ENCODE measurements at places on chromosomes 4 and X.

DNA sequence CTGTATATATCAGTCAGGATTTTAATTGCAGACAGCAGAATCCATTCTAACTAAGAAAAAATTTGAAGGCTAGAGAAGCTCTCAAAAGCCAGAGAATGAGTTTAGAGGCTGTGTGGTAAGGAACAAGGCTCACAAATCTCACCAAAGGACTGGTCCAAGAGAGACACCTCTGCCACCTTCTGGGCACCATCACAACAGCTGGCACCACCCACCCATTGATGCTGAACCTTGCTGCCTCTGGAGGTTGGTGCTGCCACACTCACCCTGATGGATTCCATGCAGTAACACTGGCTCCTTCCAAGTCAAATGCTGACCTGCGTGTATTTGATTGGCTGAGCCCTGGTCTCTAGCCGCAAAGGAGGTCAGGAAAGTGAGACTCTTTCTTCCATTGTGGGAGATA lies 100.8 kb downstream of the BEND2 start:
- DNase-seq, result peak; percentile 9

DNA sequence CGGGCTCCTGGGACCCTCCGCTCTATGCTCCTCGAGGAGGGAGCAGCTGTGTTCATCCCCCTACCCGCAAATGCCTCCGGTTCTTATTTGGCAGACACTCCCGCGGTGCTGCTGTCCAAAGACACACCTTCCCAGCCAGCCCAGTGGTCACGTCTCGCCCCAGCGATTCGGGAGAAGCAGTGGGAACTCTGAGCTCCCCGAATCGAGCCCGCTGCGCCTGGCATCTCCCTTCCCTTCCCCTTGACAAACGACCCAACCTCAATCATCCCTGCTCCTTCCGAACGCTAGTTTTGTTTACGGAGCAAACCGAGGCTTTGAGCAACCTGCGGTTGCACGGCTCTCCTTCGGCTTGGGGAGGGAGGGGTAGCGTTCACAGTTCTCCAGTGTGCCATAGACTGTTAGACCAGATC lies 317 bp upstream of the FRMPD4 start:
- DNase-seq, result no peak

DNA sequence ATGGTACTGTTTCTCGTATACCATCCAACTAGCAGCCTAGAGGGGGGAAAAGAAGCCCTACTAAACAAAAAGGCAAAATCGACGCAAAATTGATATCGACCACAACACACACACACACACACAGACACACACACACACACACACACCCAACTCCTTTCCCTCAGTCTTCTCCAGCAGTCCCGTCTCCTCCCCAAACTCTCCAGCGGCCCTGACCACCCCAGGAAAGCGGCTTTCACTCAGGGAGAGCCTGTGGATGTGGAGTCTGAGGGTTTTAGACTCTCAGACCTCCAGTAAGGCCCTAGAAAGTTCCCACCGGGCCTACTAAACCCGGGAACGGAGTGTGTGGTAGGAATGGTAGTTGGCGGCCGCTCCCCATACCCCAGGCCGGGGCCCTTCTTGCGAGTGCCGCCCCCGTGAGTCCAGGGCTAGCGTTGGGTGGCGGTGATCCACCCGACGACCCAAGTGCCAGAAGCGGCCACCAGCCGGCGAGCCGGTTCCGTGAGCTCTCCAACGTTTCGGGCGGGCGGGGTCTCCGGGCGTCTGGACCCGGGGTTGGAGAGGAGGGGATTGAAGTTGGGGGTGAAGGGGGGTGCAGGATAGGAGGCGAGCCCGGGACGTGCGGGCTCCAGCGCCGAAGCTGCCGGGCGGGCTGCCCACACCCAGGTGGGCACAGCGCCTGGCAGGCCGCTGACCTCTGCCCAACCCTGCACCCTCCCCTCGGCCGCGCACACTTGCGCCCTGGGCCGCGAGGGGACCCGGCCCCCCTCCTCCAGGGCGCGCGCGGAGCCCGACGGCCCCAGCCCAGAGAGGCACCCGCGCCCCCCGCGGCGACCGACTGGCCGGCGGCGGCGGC lies 13.7 kb downstream of the ARX start:
- DNase-seq, result no peak

DNA sequence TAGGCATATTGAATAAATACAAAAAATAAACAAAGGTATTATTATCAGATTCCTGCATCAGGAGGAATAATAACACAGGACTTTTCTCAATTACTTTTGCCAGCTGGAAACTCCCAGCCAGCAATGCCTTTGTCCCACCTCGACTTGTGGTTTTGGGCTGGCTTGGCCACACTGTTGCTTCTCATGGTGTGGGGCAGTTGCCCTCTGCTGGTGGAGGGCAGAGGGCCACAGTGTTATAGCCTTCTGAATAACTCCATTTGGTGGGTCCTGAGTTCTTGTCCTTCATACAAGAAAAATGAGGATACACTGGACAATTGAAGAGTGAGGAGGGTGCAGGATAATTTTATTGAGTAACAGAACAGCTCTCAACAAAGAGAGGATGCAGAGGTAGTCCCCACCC lies 1206.0 kb upstream of the ADGRL3 start:
- DNase-seq, result peak; percentile 13

DNA sequence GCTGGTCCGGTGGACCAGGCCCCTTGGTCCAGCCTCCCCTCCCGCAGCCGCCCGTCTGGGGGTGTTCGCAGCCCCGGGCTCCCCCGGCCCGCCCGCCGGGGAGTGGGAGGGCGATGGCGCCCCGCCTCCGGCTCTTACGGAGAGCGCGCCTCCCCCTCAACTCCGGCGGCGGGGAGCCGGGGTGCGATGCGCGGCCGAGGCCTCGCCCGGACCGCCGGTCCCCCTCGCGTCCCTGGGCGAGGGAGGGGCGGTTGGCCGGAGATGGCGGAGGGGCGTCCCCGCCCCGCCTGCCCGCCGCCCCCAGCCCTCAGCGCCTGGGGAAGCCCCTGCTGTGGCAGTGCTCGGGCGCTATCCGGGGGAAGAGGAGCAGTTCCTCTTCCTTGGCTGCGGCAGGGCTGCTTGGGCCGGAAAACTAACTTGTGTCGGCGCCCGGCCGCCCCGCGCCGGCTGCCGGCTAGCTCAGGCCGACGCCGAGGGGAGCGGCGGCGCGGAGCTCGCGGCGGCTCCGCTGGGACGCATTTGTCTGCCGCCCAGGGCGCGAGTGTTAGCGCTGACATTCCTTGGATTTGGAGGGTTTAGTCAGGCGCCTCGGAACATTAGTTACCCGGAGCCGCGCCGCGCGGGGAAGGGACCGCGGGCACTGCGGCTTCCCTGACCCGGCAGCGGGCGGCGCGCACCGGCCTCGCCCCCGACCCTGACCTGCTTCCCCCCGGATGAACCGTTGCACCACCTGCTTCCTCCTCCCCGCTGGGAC lies 994 bp downstream of the GALNT7 start:
- peak; percentile 93 for DNase-seq

- DNase-seq, result no peak
Observed at GRCh38 chrX:39541881-39542280, 555.9 kb downstream of the BCOR start.

DNA sequence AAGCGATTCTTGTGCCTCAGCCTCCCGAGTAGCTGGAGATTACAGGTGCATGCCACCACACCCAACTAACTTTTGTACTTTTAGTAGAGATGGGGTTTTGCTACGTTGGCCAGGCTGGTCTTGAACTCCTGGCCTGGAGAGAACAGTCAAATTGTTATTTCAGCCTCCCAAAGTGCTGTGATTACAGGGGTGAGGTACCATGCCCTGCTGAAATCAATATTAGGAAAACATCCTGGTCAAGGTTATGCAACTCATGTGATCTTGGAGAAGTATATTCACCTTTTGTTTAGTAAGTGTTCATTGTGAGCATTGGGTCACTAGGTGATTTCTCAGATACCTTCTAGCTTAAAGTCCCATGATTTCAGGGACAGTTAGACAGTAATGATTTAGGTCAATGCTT lies 167.8 kb downstream of the AASDH start:
- DNase-seq, result no peak

DNA sequence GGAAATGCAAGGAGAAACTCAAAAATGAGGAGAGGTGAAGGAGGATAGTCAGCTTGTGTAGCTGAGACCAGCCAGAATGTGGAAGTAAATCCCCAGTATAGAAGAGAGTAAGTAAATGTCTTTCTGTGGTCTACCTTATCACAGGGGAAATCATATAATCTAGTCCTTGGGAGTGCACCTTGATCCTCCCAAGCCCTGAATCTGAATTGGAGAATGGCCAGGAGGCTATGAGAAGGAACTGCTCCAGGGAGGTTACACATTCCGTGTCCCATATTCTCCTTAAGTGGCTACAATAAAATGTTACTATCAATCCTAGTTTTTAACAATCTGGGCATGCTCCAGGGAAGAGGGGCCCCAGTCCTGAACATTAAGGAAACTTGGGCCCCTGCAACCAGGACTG lies 10.8 kb downstream of the AGTR2 start:
- no peak for DNase-seq

GRCh38 chrX:140723121-140723715 lies 13.7 kb downstream of the LINC00632 start:
- no peak for DNase-seq

- no peak for DNase-seq
Observed at GRCh38 chr4:93029769-93030168, 726.0 kb downstream of the GRID2 start.

- DNase-seq, result no peak
Observed at GRCh38 chr4:54367059-54367458, 138.0 kb downstream of the PDGFRA start.

DNA sequence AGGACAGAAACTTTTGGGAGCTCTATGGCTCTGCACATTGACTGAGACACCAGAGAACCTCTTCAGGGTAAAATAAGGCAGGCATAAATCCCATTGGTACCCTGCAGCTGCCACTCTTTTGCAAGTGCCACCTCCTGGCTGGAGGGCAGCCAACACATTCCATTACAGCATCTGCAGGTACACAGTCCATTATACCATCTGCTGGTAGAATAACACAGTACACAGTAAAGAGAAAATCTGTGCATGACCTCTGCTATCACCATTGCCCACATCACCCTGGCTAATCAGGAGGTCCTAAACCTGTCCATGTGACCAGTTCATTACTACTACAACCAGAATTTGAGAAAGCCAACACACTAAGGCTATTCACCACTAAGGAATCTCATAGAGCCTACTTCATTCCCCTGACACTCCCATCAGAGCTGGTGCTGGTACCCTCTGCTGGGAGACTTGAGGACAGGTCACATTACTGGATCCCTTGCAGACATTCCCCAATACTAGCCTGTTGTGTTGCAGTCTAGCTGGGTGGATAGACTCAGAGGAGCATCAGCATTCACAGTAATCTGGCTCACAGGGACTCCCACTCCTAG lies 176.2 kb upstream of the TACR3 start:
- no peak for DNase-seq

DNA sequence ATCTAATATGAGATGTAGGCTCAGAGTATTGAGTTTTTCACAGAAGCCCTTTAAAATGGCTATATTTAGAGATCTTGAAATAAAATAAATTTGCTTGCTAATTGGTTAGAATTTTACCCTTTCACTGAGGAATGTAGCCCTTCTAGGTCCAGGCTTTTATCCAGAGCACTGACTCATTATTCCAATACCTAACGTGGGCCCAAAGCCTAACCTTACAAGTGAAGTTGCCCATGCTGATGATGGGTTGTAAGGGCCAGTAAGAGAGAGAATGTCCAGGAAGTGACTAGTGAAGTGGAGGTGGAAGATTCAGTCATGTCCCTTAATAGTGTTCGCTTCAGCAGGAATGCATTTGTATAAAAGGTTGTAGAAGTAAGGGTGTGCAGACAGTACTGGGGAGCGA lies 155.9 kb downstream of the STIM2 start:
- no peak for DNase-seq

DNA sequence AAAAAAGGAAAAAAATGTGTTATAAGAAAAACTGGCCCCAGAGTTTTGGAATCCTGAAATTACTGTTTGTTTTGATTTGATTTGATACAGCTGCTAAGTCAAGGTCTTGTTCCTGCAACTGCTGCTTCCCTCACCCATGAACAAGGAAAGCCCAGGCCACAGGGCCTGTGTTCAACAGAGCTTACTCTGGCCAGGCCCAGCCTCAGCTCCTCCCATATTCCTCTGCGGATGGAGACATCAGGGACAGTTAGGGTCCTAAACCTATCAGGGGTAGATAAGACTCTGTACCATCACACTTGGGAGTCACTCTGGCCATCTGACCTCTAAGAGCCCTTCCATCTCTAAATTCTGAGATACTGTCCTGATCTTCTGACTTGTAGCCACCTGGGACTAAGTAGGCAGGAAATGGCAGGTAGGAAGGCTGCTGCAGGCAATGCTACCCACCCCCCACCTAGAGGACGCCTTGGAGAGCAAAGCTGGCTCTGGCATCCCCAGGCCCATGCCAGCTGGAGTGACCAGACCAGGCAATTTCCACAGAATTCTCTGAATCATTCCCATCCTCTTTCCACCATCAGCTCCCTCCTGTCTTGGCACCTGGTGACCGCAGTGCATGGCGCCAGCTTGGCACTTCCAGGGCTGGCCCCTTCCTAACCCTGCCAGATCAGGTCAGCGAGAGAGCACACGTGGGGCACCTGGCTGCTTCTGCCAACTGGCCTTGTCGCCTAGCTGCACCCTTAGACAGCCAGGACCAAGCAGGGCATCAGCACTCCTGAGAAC lies 58.0 kb upstream of the TMEM33 start:
- no peak for DNase-seq

- peak; percentile 81 for DNase-seq
Observed at GRCh38 chr4:170007113-170007512, 19.1 kb downstream of the MFAP3L start.

DNA sequence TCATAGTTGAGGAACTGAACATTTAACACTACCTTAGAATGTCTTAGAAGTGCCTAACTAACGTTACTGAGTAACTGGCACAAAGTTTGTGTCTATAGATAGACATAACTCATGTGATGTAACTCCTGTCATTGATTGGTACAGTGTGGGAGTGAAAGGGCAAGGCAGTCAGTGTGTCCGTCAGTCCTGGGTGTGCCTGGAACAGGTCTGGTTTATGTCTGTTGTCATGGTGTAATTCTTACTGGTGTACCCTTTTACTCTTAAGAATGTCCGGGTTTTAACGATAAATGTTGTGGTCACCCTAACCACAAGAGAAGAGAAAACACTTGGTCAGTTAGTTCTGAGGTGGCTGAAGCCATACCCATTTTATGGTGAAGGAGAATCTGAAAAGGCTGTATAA lies 93.1 kb upstream of the ESX1 start:
- no peak for DNase-seq

GRCh38 chr4:179110816-179111215 lies 1668.6 kb upstream of the AGA start:
- DNase-seq, result no peak

DNA sequence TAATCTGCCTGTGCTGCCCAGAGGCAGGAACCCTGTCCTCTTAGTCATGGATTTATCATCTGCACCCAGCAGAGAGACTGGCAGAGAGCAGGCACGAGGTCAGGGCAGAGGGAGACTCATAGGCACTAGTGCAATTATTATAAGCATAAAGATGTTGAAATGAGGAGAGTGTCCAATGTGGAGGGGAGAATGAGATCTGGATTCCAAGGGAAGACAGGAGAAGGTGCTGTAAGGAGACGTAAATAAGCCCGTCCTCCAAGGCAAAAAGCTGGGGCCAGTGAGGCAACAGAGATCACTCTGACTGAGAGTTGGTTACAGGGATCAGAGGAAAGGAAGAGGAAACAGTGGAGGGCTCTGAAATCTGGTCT lies 406.2 kb downstream of the MAPK10 start:
- no peak for DNase-seq

Measured in common myeloid progenitor, CD34-positive (primary cell).